ENCODE measurements at places on chromosomes 2 and 18.

DNA sequence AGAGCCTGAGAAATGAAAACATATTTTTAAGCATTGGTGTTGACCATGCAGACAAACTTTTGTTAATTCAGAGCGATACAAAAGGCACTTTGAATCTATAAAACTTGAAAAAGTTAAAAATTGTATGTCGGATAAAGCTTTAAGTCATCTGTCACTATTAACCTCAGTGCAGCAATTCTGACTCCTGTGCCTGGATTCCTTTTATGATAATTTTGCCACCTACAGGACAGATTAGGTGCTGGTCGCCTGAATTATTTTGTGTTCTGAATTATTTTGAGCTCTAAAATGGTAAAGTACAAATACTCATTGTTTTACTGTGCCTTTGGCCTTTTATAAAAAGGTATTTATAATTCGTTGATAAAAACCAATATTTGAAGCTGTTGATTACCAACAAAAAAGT lies 19.4 kb upstream of the RNF138 start:
- DNase-seq: no peak

DNA sequence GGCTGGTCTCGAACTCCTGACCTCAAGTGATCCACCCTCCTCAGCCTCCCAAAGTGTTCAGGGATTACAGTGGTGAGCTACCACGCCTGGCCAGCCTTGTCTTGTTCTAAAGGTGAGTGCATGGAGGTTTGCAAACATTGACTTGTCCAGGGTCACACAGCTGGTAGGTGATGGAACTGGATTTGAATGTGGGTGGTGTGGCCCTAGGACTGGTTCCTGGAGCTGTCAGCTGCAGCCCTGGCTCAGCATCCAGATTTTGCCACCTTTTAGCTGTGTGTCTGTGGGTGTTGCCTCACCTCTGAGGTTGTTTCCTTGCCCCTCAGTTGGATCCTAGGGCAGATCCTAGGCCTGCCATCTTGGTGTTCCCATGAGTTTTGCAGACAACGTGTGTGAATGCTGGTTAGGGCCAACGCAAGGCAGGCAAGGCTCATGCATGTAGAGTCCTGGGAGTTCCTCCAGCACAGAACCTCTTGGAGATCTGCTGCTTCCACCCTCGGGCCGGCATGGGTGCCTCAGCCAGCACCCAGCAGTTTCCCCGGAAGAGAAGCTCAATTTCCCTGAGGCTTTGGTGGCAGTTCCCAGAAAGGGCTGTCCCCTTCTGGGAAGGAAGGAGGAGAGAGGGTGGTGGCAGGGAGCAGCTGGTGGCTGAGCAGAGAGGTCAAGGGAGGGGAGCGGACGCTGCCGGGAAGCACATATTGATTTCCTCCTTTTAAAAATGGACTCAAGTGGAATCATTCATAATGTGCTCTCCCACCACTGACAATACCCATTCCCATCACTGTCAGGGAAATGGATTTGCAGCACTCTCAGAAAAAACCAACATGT lies 127.6 kb upstream of the HS6ST1 start:
- DNase-seq: no peak

GRCh38 chr2:216507220-216508160 lies 8.8 kb downstream of the RPL37A start:
- DNase-seq: peak; percentile 47

DNA sequence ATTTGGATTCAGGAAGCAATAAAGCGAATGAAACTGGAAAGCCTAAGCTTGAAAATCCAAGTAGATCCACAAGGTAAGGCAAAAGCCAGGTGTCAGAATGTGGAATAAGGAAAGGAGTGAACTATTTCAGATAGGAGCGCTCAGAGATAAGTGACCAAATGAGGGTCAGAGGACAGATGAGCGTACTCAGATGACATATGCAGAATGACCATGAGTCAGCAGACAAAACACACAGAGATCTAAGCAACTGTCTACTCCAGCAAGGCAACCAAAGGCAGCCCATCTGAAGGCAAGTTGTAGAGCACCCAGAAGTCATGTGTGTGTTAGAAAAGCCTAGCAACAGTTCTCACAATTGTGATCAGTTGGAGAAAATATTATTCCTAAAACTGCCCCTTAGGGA lies 548.4 kb upstream of the FSHR start:
- DNase-seq: no peak

GRCh38 chr2:137168552-137168951 lies 403.2 kb downstream of the THSD7B start:
- peak; percentile 46 for DNase-seq

GRCh38 chr2:64203858-64204632 lies 59.8 kb upstream of the PELI1 start:
- no peak for DNase-seq

GRCh38 chr2:70417011-70417410 lies 115.1 kb upstream of the FAM136A start:
- no peak for DNase-seq

GRCh38 chr2:155190342-155190741 lies 491.8 kb downstream of the KCNJ3 start:
- no peak for DNase-seq

- no peak for DNase-seq
Measured at GRCh38 chr2:239781454-239781853, 243.7 kb downstream of the NDUFA10 start.

DNA sequence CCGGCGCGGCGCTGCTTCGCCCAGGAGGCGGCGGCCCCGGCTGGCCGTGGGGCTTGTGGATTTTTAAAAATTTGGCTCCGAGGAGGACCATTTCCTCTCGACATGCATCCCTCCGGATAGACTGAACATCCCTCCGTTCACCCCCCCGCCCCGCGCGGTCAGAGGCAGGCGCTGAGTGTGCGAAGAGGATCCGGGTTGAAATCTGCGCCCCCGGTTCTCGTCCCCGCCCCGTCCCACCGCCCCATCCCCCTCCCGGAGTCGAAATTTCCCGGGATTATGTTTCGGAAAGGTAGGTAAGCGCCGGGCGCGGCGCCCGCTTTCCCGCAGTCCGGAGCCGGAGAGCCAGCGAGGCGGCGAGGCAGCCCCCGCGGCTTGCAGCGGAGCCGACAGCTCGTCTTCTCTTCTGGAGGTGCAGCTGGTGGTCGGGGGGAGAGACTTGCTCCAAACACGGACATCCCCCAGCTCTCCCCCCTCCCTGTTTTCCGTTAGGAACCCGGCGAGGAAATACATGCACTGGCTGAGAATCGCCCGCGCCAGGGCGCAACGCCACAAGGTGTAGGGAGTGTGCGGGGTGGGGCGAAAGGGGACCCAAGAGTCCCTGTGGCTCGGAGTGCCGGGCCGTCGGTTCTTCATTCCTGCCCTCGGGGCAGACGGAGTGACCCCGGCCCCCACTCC lies at the start of gene PRKCE:
PRKCE (plus strand) TSS at position 261 of the 675 bp plus-strand sequence.
- peak; percentile 86 for DNase-seq

GRCh38 chr2:158663796-158664195 lies 131.3 kb upstream of the DAPL1 start:
- no peak for DNase-seq

GRCh38 chr2:119857742-119858141 lies 98.0 kb downstream of the PTPN4 start:
- DNase-seq: no peak

DNA sequence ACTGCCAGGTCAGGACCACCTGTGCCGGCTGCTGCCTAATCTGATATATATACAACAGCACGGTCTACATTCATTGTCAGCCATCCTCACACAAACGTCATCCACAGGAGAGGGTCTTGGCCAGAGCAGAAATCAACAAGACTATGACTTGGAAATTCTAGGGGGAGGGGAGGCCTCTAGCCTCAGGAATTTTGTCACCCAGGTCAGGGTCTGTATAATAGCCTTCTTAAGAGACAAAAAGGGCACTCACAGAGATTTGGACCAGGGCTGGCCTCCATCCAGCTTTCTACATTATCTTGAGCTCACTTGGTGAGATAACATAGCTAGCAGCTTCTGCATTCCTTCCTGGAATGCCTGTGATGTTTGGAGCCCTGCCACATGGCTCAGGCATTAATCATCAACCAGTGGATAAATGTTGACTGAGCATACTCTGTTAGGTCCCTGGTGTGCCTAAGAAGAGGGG lies 50.4 kb upstream of the CTIF start:
- DNase-seq: peak; percentile 95

DNA sequence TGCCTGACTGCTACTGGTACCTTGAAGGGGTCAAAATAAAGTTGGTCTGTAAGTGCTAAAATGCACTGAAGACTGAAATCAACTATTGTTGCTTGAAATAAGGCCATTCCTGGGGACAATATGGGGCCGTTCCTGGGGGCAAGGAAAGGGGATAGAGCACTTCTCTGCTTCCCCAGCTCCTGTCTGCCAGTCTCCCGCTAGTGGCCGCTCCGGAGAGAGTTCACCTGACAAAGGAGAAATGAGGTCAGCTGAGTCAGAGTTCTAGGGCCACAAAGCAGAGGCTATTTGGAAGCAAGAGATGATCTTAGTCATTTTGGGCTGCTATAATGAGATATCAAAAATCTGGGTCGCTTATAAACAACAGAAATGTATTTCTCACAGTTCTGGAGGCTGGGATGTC lies 345.9 kb downstream of the TSN start:
- no peak for DNase-seq

GRCh38 chr18:61896757-61897156 lies 4.0 kb upstream of the RNF152 start:
- DNase-seq: peak; percentile 78

DNA sequence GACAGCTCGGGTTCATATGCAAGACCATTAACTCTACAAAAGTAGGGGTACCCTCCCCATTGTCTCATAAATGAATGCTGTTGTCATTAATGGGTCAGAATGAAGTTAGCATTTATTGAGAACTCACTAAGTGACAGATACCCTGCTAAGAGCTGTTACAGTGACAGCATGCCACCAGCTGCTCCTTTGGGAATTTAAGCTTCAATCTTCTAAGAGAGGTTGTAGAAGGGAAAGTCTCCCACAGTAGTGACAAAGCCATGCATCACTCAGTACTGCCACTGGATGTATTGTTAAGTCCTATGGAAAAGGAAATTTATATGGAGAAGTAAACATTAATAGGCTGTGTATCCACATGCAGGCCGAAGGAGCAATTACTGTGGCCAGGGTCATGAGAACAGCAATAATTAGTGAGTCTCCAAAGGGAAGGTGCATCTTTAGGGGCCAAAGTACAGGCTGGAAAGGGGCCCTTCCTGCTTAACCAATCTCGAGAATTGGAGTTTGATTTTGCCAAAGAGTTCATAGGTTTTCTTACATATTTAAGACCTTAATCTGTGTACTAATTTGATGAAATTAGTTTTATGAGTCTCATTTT lies 64.5 kb upstream of the FAM124B start:
- no peak for DNase-seq

DNA sequence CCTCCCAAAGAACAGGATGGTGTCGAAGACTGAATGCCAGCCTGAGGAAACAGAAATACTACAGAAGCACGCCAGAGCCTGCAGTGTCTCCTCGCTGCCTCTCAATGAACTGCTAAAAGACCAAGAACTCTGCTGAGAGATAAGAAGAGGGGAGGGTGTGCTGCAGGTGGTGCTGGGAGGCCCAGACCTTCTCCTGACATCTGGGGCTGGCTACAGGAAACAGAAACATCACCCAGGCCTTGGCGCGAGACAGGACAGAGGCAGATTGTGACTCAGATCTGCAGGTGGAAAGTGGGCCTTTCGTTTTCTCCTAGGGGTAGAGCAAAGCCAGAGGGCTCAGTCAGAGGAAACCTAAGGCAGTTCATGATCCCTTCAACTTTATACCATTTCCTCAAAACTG lies 250.3 kb upstream of the TCF4 start:
- no peak for DNase-seq

GRCh38 chr18:647304-647703 lies 10.1 kb upstream of the TYMS start:
- no peak for DNase-seq

GRCh38 chr2:43331422-43331821 lies 105.0 kb upstream of the ZFP36L2 start:
- peak; percentile 42 for DNase-seq

DNA sequence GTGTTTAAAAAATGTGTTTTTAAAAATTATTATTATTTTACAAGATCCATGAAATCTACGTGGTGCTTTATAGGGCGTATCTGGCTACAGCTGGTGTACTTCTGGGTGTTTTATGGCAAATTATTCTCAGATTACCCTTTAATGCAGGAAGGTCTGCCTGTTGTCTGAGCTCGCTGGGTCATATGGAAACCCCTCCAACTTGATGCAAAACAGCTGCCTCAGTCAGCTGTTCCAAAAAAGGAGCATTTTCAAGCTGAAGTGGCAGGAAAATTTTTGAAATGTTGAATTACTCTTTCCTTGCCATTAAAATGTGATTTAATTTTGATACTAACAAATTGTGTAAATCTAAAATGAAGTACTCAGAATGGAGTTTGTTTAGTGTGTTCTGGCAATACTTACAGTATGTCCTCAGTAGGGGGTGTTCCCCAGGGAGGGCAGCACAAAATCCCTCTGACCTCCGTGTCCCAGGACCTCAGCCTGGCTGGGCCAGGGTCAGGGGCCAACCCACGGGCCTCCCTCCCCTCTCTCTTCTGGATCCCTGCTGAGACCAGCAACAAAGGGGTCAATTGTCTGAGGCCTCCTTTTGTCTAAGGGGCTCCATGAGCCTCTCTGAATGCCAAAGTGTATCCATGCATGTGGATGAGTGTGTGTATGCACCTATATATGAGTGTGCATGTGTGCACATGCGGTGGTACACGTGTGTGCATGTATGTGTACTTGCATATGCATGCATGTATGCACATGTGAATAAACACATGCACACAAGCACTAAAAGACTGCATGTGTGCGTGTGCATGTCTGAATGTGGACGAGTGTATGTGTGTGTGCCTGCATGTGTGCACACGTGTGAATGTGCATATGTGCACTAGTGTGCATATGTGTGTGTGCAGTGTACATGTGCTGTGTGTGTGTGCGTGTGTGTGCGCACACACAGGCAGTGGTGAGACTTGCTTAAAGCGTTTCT lies 105.4 kb downstream of the ACOXL start:
- no peak for DNase-seq

DNA sequence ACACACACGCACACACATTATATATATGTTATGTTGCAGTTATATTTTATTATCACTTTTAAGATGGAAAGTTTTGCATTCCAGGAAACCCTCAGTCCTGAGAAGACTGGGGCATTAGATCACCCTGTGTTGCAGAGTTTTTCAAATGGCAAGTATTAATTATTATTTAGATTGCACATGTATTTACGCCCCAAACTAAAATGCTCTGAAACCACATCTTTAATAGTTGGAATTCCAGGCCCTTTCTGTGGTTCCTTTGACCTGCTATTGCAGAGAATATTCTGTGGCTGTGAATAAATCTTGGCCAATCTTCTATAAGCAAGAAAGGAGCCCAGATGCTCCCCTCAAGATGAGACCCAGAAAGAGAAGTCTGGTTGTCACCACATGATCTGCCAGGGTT lies 427.0 kb upstream of the TNP1 start:
- DNase-seq: peak; percentile 10

DNA sequence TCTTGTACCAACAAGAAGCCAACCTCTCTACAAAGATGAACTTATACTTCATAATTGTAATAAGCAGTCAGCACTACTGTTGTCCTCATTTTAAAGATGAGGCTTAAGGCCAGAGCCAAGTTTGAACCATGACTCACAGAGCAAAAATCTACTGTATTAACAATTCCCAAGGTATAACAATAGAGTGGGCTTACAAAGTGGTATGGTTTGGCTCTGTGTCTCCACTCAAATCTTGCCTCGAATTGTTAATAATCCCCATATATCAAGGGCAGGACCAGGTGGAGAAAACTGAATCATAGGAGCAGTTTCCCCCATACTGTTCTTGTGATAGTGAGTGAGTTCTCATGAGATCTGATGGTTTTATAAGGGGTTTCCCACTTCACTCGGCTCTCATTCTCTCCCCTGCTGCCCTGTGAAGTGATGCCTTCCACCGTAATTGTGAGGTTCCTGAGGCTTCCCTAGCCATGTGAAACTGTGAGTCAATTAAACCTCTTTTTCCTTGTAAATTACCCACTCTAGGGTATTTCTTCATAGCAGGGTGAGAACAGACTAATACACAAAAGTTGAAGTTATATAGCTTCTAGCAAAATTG lies 19.5 kb downstream of the MRPL44 start:
- DNase-seq: no peak
